NCI-H774 (cell line): ENCODE measurements at places on chromosomes 2 and 18.

- DNase-seq = no peak
Observed at GRCh38 chr2:239257511-239257937, 143.3 kb downstream of the HDAC4 start.

DNA sequence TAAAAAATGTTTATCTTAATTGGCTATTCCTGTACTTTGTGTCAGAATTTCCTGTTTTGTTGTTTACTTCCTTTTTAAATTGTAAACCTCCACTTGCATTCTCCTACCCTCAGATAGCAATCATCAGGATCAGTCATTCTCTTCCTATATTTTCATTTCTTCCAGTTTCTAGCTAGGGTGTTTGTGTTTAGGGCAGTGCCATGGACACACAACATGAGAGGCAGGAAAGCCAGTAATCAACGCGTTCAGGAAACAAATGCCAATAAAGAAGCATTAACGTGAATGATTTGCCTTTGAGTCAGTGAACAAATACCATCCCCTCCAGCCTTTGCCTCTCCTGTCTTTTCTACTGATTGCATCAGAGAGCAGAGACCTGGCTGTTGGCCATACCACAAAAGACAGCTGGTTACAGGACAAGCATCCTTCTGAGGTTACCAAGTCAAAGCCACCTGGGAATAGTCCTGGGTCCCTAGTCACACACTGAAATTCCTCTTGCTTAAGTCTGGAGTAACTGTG is 56.7 kb upstream of the FHL2 start:
- peak; percentile 66 for DNase-seq

- peak; percentile 62 for DNase-seq
Observed at GRCh38 chr2:124039762-124040291, 14.7 kb downstream of the CNTNAP5 start.

DNA sequence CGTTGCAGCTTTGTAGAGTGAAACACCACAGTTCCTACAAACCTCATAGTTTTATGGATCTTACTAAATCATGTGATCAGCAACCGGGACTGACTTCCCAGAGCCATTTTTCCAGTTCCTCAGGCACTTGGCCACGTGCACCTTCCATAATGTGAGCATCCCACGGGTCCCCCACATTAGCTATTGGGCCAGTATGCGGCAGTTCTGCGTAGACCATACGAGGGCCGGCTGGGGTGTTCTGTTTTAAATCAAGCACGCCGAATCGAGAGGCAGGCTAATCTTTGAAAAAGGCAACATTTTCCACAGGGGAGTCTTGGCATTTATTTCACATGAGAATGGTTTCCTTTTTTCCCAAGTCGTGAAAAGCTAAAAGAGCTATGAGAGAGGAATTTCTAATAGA is 135.6 kb upstream of the CCDC195 start:
- no peak for DNase-seq

DNA sequence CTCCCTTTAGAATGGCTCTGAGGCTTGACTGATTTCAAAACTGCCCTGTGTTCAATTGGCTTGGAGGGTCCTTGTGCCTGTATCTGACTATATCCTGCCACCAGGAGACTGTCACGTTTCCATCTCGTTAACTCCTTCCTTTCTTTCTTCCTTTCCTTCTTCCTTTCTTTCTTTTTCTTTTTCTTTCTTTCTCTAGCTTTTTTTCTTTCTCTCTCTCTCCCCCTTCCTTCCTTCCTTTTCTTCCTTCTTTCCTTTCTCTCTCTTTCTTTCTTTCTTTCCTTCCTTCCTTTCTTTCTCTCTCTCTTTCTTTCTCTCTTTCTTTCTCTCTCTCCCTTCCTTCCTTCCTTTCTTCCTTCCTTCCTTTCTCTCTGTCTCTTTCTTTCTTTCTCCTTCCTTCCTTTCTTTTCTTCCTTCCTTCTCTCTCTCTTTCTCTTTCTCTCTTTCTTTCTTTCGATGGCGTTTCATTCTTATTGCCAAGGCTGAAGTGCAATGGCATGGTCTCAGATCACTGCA is 38.1 kb upstream of the EML6 start:
- no peak for DNase-seq

DNA sequence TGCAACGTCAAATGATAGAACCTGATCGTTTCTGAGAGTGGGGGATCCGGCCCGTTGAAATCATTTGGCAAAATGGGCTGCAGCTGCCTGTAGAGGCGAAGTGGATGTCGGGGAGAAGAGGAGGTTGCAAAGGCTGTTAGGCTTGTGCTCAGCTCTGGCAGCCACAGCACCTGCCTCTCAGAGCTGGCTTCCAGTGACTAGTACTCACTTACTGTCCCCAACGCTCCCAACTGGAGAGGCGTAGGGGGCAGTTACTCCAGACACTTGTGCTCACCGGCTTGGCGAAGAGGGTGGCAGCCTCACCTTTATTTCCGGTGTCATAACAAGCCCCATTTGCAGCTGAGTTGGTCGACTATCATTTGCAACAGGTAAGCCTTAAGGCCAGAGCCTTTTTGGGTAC is 37.9 kb downstream of the NCK2 start:
- DNase-seq = no peak

DNA sequence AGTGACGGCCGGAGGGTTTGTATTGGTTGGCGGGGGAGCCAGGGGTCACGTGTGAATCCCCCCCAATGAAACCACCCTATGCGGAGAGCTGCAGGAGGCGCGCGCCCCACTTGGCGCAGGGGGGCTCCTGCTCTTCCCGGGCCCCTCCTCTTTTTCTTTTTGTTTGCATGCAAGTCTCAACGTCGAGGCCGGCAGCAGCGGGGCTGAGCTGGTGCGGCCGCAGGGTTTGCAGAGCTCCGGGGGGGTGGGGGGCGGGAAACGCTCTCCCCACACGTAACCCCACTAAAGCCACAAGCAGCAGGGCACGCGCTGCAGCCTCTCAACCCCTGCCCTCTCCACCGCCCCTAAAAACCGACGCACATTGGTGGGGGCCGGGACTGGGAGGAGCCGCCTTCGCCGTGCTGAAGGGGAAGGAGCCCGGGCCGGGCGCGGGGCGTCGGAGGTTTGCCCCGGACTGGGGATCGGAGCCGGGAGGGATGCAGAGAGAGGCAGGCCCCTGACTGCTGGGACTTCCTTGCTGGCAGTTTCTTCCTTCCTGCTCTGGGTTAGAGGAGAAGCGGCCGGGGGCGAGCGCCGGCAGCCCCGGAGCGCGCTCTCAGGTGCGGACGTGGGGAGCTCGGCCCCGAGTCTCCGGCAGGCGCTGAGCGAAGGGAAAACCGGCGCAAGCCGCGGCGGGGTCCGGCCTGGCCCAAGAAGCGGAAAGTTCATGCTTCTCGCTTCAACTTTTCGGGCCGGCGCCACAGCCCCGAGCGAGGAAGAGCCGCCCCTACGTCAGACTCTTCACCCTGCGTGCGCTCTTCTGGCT is 864 bp downstream of the LBH start:
- DNase-seq = peak; percentile 25

GRCh38 chr2:111029181-111029927 is 91.4 kb upstream of the BCL2L11 start:
- no peak for DNase-seq

GRCh38 chr2:75716406-75716805 is 5.7 kb upstream of the GCFC2 start:
- DNase-seq = no peak

GRCh38 chr2:239313776-239314175 is 87.0 kb downstream of the HDAC4 start:
- DNase-seq = no peak

GRCh38 chr2:108594132-108594981 is 60.1 kb downstream of the LIMS1 start:
- no peak for DNase-seq

- peak; percentile 66 for DNase-seq
Observed at GRCh38 chr2:72150157-72150860, 2.6 kb upstream of the CYP26B1 start.

GRCh38 chr2:14587119-14587518 is 45.4 kb upstream of the LRATD1 start:
- no peak for DNase-seq

GRCh38 chr2:151060287-151060686 is 201.4 kb downstream of the RBM43 start:
- DNase-seq = no peak

DNA sequence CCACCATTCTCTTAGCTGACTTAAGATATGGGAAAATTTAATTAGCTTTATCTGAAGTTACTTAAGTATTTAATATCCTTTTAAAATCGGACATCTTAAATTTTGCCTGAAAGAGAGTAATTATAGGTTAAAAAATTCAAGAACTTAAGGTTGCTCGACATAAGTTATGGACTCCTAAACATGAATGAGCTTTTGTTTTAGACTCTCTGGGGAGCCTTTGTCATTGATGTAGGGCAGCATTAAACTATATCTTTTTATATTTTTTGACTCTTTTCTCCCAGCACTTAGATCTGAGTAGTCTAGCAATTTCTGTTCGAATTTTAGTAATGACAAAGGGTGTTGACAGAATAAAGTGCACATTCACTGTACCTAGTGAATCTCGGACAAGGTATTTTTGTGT is 4.7 kb downstream of the PHLPP1 start:
- no peak for DNase-seq

GRCh38 chr2:129619471-129619870 is 360.0 kb upstream of the RAB6C start:
- peak; percentile 34 for DNase-seq

DNA sequence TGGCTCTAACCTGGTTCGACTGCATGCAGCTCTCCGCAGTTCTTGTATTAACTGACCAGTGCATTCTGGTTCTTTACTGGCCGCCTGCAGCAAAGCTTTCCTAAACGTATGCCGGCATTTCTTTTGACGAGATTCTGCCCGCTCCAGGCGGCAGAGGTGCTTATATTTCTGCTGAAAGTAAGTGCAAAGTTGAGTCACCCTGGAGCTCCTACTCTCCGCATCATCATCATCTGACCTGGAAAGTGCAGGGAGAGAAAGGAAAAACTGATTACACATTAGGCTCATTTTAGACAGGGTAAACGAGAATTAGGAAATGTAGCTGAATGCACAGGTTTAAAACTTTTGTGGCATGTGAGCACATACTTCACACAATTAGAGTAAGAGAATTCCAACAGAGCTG is 57.9 kb downstream of the INO80D start:
- no peak for DNase-seq

GRCh38 chr2:174246944-174247381 is 1.4 kb downstream of the OLA1 start:
- DNase-seq = no peak

DNA sequence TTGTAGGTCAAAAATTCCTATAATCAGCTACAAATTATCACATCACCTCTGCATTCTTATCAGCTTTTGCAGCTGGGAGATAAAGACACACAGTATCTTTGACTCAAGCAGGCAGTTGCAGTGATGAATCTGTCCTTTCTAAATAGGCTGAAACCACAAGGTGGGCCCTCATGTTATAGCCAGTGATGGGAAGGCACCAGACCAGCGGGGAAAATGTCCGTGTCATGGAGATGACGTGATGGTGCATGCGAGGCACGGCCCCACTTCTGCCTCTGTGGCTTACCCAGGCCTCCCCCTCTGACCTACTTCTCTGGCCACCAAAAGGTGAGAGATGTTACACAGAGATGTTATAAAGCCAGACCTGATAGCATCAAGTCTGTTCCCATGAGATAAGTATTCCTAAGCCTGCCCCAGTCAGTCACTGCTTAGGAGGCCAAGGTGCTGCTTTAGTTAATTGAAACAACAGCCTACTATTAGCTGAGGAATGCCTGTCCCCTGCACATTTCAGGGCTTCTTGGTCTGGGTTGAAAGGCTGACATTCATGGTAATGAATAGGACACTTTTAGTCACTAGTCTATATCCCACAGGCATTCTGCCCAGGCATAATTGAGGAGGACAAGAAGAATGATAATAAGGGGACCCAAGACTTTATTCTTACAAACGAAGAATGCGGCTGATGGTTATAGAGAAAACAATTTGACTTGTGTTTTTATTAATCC is 327.9 kb downstream of the LPIN1 start:
- no peak for DNase-seq

- no peak for DNase-seq
Observed at GRCh38 chr2:96464061-96464460, 41.1 kb downstream of the NEURL3 start.

DNA sequence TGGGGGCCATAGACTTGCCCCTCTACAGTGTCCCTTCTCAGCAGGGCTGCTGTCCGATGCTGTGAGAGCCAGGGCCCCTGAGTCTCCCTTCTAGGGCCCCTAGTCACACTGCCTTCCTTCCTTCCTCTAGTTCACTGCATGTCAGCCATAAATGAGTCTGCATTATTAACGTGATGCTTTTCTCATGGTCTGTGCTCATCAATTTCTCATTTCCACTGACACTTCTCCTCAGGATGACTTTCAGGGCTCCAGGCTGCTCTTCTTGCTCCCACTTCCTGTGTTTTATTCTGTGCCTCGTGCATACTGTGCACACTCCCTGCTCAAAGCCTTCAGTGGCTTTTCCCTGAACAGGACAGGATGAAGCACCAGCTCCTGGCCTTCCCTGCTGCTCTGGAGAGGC is 146.5 kb downstream of the FAM210A start:
- DNase-seq = no peak

DNA sequence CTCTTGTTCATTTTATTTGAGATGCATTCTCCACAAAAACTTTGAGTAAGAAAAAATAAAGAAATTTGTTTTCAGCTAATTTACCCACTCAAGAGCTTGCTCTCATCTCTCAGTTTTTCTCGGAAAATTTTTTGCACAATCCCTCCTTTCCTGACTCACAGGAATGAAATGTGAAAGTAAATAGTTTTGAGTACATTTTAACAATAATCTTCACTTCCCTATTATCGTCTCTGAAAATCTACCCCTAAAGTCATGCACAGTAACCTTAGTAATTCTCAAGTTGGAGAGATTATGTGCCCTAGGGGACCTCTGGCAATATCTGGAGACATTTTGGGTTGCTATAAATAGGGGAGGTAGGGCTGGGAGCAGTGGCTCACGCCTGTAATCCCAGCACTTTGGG is 2.6 kb downstream of the CYB5A start:
- DNase-seq = no peak

- DNase-seq = peak; percentile 19
Observed at GRCh38 chr2:172735582-172736423, at the start of gene RAPGEF4. Gene RAPGEF4 (plus strand): TSS chr2:172735845. CDS start chr2:172735984, 139 bp downstream.

DNA sequence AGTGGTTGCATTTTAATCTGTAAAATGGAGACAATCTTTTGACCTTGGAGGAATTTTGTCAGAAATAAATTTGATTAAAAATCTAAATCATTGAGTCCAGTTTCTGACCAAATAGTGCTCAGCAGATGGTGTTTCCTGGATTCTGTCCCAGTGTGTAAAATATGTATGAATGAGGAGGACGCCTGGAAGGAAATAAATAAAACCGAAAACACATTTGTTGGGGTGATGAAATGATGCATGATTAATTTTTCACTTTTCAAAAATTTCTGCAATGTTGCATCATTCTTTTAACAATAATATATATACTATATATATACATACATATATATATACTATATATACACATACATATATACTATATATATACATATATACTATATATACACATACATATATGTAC is 261.1 kb upstream of the TRIB2 start:
- DNase-seq = no peak

DNA sequence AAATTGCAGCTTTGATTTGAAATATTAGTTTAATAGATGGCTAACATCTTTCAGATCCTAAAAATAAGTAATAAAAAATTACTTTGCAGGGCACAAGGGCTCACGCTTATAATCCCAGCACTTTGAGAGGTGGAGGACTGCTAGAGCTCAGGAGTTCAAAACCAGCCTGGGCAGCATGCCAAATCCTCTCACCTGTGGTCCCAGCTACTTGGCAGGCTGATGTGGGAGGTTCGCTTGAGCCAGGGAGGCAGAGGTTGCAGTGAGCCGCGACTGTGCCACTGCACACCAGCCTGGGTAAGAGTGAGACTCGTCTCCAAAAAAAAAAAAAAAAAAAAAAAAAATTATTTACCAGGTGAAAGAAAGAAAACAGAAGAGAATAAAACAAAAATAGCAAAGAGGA is 449.8 kb downstream of the NRXN1 start:
- DNase-seq = no peak
